ENCODE measurements at places on chromosomes 1 and 21.

- no peak for DNase-seq
Observed at GRCh38 chr1:151705753-151706463, 10.7 kb downstream of the CELF3 start.

- DNase-seq: no peak
Observed at GRCh38 chr1:56268519-56269140, 310.7 kb downstream of the PLPP3 start.

DNA sequence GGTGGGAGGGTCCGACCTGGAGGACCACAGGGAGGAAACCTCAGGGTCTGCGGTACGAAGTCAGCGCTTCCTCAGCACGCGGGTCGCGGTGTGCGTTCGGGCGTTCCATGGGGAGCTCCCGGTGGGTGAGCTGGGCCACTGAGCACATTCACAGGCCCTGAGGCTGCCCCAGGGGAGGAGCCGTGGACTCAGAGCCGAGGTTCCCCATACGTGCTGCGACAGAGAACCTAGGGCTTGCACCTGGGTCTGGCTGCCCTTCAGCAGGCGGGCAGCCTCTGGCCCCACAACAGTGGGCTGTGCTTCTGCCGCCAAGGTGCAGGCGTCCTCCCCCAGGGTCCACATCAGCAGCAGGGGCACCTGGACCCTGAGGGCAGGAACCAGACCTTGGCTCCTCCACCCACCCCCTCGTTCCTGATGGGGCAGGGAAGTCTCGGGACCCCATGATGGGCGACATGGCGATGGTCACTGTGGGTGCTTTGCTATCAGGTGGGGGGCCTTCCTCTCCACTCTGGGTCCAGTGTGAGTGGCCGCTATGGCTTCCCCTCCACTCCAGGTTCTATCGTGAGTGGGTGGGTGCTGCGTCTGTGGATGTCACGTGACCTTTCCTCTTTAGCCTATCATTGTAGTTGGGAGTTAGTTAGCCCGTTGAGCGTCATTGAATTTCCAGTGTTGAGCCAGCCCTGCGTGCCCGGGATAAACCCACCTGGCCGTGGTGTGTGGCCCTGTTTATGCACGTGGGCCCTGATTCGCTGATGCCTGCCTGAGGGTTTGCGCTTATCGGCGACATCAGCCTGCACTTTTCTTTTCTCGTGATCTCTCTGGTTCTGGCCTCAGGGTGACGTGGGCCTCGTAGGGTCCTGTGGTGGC lies 27.9 kb downstream of the FTCD start:
- DNase-seq: no peak

DNA sequence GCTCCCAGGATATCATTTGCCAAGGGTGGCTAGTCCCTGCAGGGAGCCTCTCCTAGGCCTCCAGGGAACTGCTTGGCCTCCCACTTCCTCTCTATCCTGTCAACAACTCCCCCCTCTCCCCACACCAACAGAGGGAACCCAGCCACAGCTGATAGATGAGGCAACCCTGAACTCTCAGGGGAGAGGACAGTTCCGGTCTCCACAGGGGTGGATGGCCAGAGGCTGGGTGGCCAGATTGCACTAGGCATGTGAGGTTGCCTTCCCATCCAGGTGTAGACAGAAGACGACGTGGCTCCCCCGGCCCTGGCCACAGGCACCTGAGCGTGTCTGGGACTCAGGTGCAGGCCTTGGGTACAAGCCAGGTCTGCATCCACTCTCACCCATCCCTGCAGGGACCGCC lies 53.3 kb downstream of the TOR1AIP2 start:
- DNase-seq: no peak

- DNase-seq: no peak
Observed at GRCh38 chr1:101330427-101331130, 93.8 kb downstream of the S1PR1 start.

DNA sequence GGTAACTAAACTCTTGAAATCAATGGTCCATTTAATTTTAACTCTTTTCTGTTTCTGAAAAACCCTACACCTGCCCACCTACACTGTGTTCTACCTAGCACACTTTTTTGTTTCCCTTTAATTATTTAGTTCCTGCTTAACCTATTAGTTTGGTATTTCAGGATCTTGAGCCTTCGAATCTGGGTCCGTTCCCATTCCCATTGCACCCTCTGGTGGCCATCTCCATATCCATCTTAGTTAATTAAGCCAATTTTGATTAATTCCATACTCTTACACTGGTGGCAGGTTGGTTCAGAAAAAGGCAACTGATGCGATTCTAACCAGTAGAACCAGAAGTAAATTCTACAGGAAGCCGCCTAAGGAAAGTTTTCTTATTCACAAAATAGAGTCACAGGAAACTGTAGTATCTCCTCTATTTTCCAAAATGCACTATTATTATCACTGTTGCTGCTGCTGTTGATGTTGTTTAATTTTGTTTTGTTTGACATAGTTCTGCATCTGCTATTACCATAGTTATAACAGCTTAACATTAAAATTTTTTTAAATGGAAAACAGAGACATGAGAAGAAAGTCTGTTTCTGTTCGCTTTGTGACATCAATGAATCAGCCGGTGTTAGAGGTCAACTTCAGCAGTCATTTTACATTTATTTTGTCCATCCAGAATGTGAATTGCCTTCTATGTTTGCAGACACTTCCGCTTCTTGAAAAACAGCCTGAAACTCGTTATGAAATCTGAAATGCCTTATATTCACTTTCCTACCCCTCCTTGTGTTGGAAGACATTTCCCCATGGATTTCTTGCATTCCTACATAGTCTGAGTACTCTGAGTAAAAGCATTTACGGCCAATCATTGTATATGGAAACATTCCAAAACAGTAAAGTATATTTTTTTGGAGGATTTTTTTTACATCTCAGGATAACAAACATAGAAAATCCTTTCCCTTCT lies 115.5 kb upstream of the NCAM2 start:
- no peak for DNase-seq

GRCh38 chr1:166136699-166137401 lies 30.0 kb downstream of the FAM78B start:
- no peak for DNase-seq

DNA sequence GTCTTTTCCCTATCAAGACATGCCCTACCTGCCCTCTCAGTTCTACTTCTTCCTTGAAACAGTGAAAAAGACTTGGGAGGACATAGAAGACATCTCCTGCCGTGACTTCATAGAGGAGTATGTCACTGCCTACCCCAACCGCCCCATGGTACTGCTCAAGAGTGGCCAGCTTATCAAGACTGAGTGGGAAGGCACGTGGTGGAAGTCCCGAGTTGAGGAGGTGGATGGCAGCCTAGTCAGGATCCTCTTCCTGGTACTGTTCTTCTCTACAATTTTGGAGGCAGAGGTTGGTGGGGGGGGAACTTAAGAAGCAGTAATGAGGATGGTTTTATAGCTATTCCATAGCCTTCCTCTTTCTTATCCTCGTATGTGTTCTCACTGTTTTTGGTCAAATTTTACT lies 18.7 kb downstream of the SETDB1 start:
- no peak for DNase-seq

- no peak for DNase-seq
Observed at GRCh38 chr1:60891281-60891680, 191.1 kb upstream of the NFIA start.

- no peak for DNase-seq
Observed at GRCh38 chr1:200699871-200700270, 30.2 kb upstream of the DDX59 start.

- DNase-seq: no peak
Observed at GRCh38 chr1:39727221-39727931, 11.3 kb upstream of the PPIE start.

- DNase-seq: no peak
Observed at GRCh38 chr1:184686540-184686939, 68.1 kb downstream of the EDEM3 start.

DNA sequence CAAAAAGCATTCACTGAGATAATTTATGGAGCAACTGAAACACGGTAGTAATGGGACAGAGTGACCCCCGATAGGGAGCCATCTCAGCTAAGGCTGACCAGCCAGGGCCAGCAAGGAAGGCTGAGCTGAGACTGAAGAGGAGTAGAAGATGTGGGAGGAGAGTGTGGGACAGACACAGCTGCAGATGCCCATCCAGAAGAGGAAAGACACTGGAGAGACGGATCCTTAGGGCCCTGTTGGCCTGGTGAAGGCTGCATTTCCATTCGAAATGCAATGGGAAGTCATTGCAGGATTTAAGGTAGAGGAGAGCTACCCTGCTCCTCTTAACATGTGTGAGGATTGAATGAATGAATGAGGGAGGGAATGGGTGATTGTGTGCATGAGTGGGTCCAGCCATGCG lies 44.0 kb upstream of the LRP8 start:
- DNase-seq: no peak

- DNase-seq: no peak
Observed at GRCh38 chr1:185014941-185015340, 30.4 kb upstream of the RNF2 start.

GRCh38 chr1:202967684-202968281 lies 726 bp upstream of the CYB5R1 start:
- no peak for DNase-seq

- no peak for DNase-seq
Observed at GRCh38 chr21:36093512-36093911, 23.7 kb downstream of the CBR1 start.

DNA sequence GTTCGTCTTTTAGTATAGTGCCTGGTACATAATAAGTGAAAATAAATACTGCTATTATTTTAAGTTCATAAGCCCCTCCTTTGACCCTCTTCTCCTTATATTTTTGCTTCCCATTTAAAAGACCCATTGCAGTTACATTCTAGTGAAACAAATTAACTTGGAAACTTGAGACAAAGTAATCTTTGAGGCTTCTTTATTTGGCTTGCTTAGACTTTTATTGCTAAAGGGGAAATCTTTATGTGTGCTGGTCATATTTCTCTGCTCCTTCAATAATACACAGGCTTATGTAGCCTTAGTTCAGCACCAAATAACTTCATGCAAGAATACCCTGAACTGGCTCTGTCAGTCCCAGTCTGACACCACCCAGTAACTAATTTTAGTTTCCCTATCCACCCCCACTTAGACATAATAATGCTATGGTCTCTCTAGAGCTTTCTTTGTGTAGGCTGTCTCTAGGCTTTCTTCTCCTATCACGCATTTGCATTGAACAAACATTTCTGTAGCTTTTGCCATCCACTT lies 257.8 kb downstream of the OMA1 start:
- DNase-seq: no peak

DNA sequence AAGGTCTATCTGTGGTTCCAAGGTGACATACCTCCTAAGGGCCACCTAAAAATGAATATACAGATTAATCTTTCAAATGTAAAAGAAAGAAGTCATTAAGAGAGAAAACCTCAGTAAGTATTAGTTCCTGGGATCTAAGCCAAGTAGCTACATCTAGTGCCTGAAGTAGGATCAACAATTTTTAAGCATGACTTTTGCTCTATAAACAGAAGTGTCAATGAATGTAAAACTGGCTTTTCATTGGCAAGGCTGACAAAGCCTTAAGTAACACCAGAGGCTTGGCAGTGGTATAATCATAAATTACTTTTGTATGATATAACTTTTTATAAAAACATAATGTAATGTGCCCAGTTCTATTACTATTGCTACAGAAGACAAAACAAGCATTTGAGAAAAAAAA lies 12.2 kb upstream of the ACADM start:
- no peak for DNase-seq

DNA sequence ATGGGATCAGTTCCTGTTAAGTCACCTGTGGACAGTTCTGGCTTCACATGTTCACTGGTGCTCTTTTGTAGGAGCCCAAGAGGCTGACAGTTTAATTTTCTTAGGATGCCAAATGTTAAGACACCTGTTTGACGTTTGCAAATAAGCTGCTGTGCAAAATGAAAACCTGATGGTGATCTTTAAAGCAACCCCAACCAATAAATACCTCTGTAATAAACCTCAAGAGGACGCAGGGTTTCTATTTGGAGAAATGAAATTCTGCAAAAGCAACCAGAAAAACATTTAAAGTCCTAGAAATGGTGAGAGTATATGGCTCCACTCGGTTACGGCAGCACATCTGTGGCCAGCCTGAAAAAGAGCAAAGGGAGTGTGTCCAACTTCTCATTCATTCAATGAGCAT lies 5.7 kb upstream of the RHEX start:
- DNase-seq: no peak

DNA sequence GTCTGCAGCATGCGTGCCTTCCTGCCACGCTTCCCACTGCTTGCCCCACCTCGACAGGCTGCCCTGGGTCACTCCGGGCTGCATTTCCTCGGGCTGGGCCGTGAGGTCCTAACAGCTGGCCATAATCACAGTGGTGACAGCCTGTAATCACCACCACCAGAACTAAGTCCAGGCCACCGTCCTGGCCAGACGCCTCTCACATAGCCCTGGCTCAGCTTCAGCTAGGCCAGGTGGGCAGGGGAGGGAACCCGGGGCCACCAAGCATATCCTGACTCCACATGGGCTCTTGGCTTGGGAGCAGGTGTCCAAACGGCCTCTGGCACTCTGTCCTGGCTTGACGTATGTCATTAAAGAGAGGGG lies 229.5 kb downstream of the TRABD2B start:
- DNase-seq: no peak

DNA sequence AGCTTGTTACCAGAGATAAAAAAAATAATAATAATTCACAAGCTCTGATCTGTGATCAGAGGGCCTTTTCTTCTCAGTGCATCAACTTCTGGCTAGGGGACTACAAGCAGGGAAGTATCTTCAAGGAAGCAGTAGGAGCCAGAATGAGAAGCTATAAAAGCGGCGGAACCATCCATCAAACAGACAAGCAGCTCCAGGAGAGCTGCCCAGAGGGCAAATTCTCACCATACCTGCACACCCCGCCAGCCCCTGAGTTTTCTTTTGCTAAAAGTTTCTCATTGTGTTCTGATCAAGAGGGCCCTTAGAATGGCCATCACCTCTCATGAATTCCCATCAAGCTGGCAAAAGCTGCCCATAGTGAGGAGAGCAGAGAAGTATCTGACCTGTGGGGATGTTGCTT lies 99.4 kb downstream of the SMYD2 start:
- no peak for DNase-seq

- DNase-seq: no peak
Observed at GRCh38 chr21:38796424-38796823, 9.3 kb upstream of the ETS2 start.

GRCh38 chr1:2946291-2946690 lies 75.0 kb upstream of the ACTRT2 start:
- DNase-seq: no peak

- no peak for DNase-seq
Observed at GRCh38 chr1:201217146-201217545, 26.5 kb downstream of the IGFN1 start.

GRCh38 chr1:56065729-56066128 lies 513.6 kb downstream of the PLPP3 start:
- peak; percentile 32 for DNase-seq

DNA sequence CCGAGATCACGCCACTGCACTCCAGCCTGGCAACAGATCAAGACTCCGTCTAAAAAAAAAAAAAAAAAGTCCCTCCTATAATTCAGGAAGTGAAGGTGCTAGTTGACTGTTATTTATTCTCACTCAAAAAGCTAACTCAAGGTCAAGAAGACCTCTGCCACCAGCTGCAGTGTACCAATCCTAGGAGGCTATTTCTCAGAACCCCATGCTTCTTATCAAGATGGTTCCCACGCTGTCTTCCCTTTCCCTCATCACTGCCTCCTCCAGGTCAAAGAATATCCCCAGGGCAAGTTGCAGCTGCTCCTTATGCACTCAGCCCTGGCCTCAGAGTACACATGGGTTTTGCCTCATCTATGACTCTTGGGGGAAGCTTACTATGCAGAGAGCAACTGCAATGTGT lies 53.6 kb downstream of the RERE start:
- DNase-seq: no peak

Measured in BJ (cell line).